Adrenal gland (tissue), 19 donors: ENCODE measurements at places on chromosomes 2 and 18.

GRCh38 chr18:57223144-57223870 lies 76.4 kb downstream of the BOD1L2 start:
- DNase-seq = no peak

DNA sequence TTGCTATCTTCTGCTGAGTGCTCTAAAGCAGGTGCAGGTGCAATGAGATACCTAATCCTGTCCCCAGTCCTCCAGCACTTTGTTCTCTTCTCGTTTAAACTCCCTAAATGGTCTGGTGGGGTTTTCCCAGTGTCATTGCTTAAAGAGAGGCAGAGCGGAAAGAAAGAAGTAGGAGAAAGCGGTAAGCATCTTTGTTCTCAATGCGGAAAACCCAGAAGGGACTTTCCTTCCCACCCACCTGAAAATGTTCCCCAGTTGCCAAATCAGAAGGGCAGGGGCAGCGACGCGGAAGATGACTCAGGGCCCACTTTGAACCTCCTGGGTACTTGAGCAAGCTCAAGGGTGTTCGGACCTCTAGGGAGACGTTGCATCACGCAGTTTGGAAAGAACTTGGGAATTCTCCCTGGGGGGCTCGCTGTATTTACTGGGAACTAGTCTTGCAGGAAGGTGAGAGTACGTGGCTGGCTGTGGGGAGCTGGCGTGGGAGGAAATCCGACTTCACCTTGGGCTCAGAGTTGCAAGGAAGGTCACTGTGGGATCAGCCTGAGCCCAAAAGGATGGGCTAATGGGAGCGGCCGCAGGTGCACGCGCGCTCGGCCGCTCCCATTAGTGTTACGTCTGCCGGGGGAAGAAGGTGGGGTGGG lies 589 bp upstream of the SGPP2 start:
- DNase-seq = no peak

- DNase-seq = no peak
These were observed 423.7 kb downstream of the METTL4 start for GRCh38 chr18:2147476-2148230.

DNA sequence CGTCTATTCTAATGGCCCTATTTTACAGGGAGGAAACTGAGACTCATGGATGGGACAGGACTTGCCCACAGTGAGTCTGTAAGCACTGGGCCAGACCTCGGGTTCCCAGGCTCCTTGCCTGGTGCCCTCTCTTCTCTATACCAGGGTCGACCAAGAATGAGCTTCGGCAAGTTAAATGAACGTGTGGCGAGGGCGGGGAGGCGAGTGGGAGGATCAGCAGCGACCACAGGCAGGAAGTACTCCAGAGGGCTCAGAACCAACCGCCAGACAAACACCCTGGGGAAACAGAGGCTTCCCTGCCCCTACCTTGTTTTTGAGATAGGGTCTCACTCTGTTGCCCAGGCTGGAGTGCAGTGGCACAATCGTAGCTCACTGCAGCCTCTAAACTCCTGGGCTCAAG lies 177.7 kb upstream of the SMAD2 start:
- DNase-seq = no peak

- no peak for DNase-seq
These were observed 18.7 kb upstream of the NABP1 start for GRCh38 chr2:191659198-191659597.

DNA sequence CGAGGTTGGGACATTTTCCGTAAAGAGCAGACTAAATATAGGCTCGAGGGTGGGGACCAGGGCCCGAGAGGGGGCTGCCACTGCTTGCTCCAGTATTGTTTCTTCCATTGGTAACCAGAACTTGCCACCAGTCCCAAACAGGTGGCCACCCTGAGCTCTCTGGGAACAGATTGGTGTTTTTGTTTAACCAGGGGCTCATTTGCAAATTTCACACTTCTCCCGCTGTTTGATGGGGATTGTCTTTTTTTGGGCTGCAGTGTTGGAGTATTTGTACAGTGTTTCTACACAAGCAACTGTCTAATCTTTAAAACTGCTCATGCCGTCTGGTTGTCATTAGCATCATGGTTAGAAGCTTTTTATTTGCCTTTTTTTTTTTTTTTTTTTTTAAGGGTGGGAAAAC lies 8.5 kb downstream of the AGAP1 start:
- no peak for DNase-seq

- DNase-seq = no peak
These were observed 38.4 kb downstream of the ABCB11 start for GRCh38 chr2:168992591-168993349.
